ENCODE measurements at places on chromosomes 3 and 15.

DNA sequence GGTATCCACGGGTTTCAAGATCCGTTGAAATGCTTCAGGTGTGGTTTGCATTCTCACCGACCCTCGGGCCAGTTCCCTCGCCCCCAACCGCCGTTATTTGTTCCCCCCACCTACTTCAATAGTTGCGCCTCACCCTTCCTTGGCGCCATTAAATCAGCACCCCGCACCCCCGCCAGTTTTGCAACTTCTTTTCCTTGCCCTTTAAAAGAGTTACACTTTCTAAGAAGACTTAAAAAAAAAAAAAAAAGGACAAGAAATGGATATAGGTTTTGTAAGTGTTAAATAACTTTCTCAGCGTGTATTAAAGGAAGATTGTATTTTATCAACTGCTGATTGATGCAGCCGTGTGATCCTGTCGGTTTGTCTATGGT is 87.2 kb downstream of the NR2F2 start:
- no peak for DNase-seq

DNA sequence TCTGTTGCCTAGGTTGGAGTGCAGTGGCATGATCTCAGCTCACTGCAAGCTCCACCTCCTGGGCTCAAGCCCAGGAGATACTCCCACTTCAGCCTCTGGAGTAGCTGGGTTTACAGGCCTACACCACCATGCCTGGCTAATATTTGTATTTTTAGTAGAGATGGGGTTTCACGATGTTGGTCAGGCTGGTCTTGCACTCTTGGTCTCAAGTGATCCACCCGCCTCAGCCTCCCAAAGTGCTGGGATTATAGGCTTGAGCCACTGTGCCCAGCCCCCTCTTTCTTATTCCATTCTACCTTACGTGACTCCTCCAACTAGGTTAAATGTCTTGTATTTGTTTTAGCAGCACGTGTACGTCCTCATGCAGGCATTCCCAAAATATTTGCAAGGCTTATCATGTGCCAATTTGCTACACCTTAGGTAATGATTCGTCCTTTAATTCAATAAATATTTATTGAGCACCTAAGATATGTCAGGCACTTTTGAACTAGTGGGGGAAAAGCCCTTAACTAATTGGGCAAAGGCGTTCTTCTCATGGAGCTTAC is 14.9 kb upstream of the MAGI1 start:
- DNase-seq = no peak

GRCh38 chr15:28098766-28099554 is at the start of gene OCA2:
Gene OCA2, minus strand, starts transcription at chr15:28099315. Its CDS starts 17,441 bp downstream, at chr15:28081874.
- DNase-seq = peak; percentile 66

- no peak for DNase-seq
Measured at GRCh38 chr15:92343924-92344643, 49.6 kb upstream of the ST8SIA2 start.

DNA sequence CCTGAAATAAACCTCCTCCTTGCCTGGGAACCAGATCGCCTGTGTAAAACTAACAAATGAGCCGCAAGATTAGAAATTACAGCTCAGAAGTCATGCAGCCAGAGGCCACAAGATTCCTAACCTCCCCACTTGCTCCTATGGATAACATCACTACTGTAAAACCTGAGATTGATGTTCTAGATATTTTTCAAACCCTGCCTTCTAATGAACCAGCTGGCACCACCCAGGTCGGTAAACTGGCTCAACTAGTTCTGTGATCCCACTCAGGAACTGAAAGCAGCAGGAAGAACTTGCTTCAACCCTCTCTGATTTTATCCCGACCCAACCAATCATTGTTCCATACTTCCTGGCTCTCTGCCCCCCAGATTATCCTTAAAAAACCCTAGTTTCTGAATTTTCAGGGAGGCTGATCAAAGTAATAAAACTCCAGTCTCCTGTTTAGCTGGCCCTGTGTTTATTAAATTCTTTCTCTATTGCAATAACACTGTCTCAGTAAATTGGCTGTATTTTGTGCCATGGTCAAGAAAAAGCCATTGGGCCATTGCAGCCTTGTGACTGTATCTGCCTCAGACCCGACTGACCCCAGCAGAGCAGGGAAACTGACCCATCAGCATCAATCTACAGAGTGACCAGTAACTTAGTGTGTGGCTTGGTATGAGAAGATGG is 98.9 kb downstream of the RPLP1 start:
- DNase-seq = no peak

DNA sequence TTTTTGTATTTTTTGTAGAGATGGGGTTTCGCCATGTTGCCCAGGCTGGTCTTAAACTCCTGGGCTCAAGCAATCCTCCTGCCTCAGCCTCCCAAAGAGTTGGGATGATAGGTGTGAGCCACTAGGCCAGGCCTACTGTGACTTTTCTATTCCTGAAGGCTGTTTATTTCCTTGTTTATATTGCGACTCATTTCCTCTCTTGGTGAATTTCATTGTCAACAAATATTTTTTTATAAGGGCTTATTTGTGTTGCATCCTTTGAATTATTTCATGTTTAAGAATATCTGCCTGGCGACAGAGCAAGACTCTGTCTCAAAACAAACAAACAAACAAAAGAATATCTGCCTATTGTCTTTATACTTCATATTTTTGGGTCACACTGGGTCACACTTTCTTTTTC is 29.4 kb upstream of the MCCC1 start:
- DNase-seq = no peak

DNA sequence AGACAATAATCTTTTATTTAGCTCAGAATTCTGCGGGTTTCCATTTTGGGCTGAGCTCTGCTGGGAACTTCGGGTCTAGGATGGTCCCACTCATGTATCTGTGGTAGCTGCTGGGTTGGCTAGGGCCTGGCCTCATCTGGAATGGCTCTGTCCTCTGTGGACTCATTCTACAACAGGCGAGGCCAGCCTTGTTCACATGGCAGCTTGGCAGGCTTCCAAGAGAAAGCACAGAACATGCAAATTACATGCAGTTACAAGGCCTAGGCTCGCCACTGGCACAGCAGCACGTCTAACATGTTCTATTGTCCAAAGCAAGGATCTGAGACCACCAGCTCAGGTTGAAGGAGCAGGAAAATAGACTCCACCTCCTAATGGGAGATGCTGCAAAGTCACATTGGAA is 431.4 kb downstream of the PDCD6IP start:
- no peak for DNase-seq

- no peak for DNase-seq
Measured at GRCh38 chr3:19248143-19248542, 99.8 kb downstream of the KCNH8 start.

DNA sequence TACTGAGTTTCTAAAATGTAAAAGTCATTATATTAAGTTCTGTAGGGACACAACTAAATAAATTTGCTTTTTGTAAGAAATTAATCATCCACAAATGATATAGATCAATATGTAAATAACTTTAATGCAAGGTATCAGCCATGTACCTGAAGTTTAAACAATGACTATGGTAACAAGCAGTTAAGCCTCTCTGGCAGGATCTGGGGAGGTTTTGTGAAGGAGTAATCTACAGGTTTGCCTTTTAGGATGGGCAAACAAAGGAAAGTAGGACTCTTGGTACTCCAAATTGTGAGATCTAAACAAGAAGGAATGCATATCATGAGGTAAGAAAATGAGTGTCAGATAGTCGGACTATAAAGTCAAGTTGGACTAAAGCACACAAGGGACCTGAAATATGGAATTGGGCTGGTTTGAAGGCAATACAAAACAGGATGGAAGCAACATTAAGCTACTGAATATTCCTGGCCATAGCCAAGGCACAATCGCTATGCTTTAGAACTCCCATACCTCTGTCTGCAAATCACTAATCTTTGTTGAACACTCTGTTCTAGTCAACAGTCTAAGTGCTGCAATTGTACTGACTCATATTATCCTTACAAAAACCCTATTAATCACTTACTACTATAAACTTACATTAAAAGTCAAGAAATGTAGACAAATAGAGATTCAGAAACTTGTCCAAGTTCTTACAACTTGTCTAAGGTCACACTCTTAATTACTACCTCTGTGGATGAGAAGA is 412.8 kb downstream of the DIPK2A start:
- DNase-seq = no peak

- no peak for DNase-seq
Measured at GRCh38 chr3:42689421-42690014, 4.2 kb downstream of the KLHL40 start.

- DNase-seq = no peak
Measured at GRCh38 chr3:133158686-133159085, 120.5 kb downstream of the TMEM108 start.

DNA sequence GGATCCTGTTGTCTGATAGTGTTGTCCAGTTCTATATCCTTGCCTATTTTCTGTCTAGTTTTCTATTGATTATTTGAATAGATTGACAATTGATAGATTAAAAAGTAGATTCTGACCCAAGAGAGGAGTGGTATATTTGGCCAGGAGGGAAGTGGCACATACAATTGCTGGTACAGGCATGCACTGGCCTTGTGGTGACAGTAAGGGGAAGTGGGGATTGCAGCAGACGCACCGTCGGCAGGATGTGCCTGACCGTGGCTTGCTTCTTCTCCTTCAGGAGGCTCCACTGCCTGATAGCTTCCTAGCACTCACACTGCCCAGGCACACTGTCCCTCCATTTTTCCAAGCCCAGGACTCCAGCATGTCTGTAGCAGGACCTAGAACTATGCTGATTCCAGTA is 10.5 kb downstream of the GABRG3 start:
- DNase-seq = peak; percentile 25

GRCh38 chr15:31758126-31758525 is 272.2 kb upstream of the CHRNA7 start:
- peak; percentile 40 for DNase-seq

GRCh38 chr3:184345317-184346144 is 8.1 kb downstream of the FAM131A start:
- DNase-seq = peak; percentile 94

GRCh38 chr15:80779658-80780415 is 667 bp downstream of the CEMIP start:
- no peak for DNase-seq

GRCh38 chr15:68550498-68551295 is 28.1 kb upstream of the CORO2B start:
- DNase-seq = peak; percentile 78

DNA sequence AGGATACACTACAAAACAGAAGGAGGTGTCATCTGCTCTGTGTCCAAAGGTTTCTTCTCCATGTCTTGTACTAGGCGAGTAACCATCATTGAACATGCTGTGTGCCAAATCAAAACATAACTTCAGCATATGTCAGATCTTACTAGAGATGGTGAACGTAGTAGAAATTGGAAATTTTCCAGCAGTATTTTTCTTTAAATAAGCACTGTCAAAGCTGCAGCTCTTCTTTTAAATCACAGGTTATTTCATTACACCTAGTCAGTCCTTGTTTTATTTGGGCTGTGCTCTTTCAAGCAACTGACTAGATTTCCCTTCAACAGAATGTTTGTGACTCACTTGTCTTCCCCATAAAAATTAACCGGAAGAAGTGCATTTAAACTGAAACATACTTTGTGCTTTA is 46.5 kb downstream of the MSL2 start:
- no peak for DNase-seq

DNA sequence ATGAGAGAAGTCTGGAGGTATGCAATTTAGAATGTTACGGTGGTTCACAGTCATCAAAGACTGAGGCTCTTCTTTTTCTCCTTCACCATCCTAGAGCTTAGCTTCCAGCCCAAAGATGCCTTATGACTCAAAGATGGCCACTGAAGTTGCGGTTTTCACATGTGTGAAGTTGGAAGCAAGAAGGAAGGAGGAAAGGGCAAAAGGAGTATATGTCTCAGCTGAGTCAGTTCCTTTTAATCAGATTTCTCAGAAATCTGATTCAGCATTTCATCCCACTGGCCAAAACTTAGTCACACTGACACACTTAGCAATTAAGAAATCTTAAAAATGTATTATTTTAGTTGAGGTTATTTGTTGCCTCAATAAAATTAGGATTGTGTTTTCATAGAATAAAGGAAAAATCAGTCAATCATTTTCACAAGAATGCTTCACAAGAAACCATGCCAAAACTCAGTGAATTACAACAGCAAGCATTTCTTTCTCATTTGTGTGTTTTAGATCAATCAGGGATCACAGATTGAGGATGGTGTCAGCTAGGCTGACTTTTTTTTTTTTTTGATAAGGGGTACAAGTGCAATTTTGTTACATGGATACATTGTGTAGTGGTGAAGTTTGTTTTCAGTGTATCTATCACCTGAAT is 211.1 kb upstream of the GADL1 start:
- peak; percentile 71 for DNase-seq

GRCh38 chr15:29090617-29091466 is 178.8 kb downstream of the NSMCE3 start:
- DNase-seq = peak; percentile 62

- no peak for DNase-seq
Measured at GRCh38 chr3:128285042-128285966, 132.0 kb downstream of the EEFSEC start.

DNA sequence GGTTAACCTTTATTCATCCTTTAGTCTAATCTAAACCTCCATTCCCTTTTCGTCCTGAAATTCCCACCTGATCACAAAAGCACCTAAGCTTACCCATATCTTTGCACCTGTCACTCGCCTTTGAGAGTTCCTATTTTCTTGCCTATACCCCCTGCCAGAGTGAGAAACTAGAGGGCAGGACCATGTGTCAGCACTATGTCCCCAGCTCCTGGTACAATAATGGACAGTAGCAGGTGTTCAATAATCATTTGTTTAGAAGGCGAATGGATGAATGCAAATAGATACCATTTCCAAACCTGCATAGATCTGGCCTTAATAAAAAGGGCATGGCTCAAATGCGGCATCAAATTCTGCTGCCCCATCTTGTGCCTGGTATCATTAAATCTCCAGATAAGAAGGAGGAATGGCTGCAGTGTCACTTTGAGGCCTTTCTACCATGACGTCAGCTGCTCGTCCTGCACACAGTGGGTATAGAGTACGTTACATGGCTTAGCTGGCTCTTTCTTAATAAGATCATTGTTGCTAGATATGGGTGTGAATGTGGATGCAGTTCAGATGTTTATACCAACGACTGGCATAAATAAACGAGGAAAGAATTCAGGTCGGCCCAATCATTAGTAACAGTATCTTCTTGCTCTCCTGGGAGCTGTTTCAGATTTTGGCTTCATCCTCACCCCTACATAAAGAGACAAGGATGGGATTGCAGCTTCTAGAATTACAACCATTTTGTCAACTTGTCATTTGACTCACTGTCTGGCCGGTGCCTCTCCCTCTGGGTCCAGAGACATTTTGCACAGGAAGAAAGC is 148.7 kb downstream of the RORA start:
- DNase-seq = no peak

- DNase-seq = no peak
Measured at GRCh38 chr15:78054966-78055365, 22.5 kb downstream of the TBC1D2B start.

GRCh38 chr3:120652896-120653545 is 29.0 kb downstream of the HGD start:
- no peak for DNase-seq

DNA sequence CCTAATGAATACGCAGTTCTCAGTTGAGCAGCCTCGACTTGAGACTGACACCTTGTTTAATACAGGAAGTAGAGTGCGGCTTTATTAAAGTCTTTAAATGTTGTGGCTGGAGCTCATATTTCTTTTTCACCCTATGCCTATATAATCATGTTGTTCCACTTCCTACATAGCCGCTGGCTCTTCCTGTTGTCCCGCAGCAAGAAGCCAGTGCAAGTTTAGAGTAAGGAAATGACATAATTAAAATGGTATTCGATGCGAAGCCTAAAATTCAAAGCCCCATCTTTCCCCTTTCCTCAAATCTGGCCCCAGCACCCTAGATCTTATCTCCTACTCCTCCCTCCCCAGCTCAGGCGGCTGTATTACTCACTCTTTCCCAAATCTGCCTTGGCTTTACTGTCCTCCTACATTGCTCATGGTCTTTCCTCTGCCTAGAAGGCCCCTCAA is 7.5 kb upstream of the PHLDB2 start:
- DNase-seq = peak; percentile 9

Data from hematopoietic multipotent progenitor cell treated with erythropoietin and hydrocortisone succinate and interleukin-3 and kit ligand, for 4 days (in vitro differentiated cells).